ENCODE measurements at places on chromosomes 1 and 21.

DNA sequence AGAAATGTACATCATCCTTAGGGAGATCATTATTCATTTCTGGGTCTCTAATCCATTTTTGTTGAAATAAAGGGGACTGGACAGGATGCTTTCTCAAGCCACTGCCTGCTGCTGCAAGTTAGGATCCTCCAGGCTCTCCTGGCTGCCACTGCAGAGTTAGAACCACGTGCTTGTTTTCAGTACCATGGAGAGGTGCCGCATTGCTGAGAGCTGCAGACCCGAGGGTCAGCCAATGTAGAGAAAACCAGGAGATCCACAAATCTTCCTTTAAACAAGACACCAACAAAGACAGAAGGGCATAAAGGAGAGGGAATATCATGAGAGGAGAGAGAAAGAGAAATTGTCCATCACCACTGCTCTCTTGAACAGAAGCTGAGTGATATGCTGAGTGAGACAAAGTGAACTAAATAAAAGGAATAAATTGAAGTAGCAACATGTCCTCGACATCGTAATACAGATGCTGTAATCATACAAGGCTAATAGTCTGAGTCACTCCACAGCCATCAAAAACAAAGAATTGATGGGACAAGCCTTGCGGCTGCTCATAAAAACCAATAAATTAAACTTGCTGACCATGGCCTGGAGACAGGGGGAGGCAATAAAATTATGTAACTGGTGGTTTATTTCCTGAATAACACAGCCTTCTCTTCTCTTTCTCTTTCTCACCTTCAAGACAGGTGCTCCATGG is 255.7 kb downstream of the OMA1 start:
- no peak for DNase-seq

DNA sequence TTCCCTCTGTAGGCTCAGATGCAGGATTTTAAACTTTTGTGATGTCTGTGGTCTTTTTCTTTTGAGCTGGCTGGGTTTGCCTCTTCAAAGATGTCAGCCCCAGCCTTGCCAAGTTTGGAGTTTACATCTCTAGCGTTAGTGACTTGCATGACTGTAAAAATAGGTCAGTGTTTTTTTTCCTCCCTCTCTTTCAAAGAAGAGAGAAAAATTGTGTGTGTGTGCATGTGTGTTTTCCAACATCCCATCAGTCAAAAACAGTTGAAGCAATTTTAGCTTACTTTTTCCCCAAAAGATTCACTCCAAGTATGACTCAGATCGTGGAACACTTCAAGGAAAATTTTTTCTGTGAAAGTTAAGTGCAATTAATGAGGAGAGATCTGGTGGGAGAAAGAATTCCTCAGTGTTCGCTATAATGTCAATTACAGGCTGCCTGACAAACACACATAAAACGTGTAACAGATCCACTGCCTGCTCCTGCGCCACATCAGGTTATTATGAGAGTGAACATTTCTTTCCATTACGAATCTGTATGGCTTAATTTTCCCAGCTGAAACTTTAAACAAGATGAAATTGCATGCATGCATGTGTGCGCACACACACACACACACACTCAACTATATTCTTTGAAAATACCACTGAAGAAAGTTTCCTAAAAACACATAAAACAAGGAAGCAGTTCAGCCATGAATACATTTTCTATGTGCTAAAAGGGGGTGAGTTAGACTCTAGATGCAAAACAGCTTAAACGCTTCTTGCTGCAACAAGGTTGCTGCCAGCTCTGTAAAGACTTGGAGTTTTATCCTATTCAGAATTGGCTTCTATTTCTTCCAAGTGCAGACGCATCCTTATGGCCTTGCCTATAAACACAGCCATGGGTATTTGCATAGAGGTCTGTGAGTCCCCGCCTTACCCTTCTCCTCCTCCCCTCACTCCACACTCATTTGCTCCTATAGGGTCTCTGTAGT is 55.5 kb downstream of the TLR5 start:
- no peak for DNase-seq

DNA sequence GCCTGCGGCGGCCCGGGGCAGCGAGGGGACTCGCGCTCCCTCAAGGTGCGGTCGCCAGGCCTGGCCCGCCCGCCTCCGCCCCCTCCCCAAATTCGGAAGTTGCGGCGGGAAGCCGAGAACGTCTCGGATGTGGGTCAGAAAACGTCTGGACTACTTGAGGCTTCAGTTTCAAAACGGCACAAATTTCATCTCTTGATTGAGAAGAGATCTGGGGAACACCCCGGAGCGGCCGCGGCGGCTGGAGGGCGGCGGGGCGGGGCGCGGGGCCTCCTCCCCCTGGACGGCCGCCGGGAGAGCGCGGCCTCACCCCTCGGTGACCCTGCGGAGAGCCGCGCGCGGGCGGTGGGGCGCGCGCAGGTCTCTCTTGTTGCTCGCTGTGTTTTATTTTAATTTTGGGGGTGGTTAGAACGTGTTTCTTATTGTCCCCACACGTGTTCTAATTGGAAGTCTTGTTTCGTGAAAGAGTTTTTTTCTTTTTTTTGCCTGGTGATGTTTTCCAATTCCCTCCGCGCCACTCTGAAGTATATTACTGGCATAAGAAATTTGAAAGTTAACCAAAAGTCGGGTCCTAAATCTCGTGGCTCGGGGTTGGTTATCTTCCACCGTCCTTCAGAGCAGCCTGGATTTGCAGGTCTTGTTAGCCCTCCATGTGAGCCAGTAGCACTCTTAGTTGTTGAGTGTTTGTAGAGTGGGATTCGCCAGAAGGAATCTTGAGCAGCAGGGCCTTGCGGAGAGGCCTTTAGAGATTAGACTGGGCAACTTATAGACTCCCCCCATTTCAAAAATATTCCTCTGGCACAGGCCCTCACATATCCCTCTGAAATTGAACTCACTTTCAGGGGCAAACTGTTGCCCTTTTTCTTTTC is 749 bp downstream of the PCBP3 start:
- DNase-seq: no peak

DNA sequence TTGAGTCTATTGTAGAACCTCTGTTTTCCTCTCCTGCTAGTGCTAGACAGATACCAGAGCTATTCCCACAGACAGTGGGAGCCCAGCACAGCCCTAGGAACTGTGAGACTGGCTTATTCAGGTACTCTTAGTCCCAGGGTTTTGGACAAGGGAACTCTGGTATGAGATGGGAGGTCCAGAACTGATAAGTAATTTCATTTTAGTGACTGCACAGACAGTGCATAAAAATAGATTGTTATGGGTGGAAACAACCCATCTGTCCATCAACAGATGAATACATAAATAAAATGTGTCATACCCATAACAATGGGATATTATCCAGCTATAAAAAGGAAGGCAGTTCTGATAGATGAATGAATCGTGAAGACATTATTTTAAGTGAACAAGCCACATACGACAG is 9.0 kb downstream of the EPS8L3 start:
- no peak for DNase-seq

DNA sequence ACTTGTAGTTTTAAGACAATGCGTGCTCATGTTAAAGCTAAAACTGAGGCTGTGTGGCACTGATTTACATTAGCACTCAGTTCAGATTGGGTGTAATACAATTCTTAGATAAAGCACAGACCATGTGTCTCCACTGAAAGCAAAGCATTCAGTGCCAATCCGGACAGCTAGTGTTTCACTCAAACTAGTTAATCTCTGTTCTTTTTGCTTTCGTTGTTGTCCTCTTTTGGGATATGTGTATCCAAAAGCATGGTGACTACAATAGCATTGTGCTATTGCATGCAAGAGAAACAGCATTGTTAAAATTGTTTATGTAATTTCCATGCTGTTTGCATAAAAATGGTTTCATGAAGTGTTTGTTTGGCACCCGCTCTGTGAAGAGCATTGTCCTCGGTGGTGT is 54.6 kb downstream of the F3 start:
- no peak for DNase-seq

DNA sequence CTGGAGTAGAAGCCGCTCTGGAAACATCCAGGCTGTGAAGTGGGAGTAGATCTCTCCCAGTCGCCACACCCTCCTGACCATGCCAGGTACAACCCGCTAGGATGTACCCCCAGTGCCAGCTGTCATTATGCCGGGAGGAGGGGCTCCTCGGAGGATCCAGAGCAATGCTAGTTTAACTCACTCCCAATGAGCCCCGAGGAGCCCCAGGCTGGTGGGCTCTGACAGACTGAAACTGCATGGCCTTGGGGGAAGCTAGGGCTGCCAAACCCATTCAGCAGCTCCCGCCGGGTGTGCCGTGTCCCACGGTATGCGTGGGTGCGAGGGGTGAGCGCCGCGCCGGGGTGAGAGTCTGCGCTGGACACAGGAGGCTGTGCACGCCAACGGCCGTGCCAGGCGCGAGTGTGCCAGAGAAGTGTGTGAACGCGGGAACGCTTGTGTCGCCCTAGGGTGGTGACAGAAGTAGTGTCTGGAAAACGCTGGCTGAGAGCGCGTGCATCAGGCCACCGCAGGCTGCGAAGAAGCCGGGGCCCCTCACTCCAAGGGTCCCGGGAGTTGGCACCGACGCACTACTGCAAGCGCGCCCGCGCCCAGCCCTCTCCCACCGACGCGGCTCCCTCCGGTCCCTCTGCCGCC is 177.1 kb upstream of the EDN2 start:
- no peak for DNase-seq

DNA sequence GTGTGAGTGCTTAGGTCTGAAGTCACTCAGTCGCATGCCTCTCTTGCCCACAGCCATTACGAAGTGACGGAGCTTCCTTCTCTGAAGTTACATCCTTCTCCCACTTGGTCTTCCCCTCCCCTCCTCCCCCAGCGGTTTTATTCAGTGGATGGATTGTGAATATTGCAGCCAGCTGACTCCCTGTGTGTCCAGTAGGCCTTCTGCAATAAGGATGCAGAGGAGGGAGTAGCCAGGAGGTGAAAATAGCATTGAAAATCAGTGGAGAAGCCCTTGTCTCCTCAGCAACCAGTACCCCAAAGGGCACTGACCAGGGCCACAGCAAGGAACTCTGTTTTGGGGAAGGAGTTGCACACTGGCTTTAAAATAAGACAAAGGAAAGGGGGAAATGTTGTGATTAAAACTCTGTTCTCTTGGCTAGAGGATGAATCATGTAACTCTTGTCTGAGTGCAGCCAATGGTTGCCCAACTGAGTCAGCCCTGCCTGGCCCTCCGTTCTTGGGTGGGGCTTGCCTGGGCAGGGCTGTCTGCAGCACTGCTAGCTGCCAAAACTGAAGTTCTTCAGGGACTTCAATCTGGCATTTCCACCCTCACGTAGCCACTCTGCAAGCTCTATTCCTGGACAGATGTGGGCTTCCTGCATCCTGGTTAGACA is 4.3 kb downstream of the S100A10 start:
- DNase-seq: no peak

GRCh38 chr1:97314685-97315084 is 593.1 kb downstream of the PTBP2 start:
- no peak for DNase-seq

GRCh38 chr1:27007909-27008582 is 4.6 kb downstream of the TENT5B start:
- no peak for DNase-seq

DNA sequence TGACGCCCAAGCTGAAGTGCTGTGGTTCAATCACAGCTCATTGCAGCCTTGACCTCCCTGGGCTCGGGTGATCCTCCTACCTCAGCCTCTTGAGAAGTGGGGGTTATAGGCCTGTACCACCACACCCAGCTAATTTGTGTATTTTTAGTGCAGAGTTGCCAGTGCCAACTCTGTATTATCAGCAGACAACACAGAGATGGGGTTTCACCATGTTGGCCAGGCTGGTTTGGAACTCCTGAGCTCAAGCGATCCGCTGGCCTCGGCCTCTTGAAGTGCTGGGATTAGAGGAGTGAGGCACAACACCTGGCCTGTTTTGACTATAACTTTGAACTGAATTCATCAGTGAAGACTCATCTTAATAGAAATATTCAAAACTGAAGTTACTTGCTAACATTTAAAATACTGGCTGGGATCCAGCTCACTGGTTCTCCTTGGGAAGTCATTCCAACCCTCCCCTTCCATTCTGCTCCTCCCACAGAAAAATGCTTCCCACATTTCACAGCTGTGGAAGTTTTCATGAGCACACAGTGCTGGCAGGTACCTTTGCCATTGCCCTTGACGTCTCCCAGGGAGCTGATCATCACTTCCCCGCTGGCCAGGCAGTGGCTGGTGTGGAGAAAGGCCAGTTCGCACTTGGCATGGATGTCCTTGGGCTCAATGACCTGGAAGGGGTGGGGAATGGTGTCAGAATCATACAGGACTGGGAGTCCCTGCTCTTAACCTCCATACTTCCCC is 4.7 kb downstream of the SELENBP1 start:
- DNase-seq: no peak

- no peak for DNase-seq
Measured at GRCh38 chr1:11898086-11898785, 28.0 kb downstream of the KIAA2013 start.

DNA sequence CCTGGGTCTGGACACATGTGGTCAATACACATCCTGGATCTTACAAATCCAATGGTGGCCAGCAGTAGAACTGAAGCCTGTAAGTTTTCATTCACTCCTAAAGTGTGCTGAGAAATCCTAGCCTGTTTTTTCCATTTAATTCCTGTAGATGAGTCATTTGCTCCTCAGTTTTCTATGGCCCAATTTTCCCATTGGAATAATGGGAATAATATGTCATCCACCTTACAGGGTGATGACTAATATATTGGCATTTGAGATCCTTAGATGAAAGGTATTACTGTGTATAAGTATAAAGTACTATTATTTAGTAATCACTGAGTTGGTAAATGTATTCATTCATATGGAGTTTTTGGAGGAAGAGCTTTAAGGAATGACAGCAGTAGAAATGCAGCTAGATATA is 89.7 kb upstream of the ADAR start:
- DNase-seq: no peak

DNA sequence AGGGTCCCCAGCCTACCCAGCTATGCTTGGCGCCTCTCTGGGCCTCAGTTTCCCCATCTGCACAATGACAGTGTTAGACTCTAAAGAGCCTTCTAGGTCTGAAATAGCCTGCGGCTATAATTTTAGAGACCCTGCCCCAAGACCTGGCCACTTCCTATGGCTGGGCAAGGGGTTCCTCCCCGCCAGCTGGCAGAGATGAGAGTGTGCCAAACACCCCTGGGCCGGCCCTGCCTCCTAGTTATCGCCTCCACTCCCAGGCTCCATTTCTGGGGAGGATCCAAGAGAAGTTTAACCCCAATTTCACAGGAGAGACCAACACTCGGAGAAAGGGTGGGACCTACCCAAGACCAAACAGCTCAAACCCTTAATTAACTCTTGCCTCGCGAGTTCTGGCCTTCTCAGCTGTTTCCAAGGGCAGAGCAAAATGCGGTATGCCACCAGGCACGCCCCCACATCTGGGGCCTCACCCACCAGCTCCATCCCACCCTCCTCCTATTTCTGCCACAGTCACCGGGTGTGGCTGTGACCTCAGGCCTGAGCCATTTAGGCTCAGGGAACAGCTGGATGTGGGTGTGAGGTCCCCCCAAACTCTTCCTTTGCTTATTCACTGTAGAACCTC is 35.7 kb downstream of the TTC39A start:
- no peak for DNase-seq

DNA sequence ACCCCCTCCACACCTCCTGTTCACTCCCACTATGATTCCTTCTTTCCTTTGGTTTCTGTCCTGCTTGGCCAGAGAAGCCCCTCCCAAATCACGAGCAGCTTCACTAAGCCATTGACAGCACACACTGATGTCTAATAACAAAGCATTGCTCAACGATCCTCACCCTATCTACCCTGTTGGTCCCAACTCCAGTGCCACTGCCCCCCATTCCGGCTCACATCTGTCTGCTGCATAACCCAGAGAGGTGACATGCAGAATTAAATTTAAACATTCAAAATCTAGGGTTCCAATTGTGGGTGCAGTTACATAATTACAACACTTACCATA is 236.9 kb downstream of the TTLL7 start:
- DNase-seq: no peak

GRCh38 chr21:36725793-36726386 is 27.0 kb downstream of the SIM2 start:
- no peak for DNase-seq

All from activated CD4-positive, CD25-positive, alpha-beta regulatory T cell (primary cell).